ENCODE measurements at places on chromosomes 4 and X.

DNA sequence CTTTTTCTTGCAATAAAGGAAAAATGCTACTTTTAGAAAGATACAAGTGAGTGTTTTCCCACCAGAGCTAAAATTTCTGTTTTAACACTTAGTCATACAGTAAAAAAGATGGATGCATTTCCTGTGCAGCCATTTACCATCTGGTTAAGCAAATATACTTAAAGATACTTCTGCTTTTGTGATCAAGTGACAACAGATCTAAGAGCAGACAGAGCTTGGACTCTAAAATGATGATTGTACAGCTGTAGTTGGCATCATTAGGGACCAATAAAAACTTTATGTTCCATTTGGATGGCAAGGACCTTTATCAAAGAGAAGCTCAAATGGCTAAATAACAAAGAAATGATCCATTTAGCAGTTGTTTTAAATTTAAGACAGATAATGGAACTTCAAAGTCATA is 270.8 kb downstream of the FSTL5 start:
- DNase-seq: no peak

GRCh38 chr4:2186133-2186864 is 55.6 kb downstream of the HAUS3 start:
- no peak for DNase-seq

GRCh38 chrX:118675966-118676349 is 51.4 kb upstream of the IL13RA1 start:
- no peak for DNase-seq

DNA sequence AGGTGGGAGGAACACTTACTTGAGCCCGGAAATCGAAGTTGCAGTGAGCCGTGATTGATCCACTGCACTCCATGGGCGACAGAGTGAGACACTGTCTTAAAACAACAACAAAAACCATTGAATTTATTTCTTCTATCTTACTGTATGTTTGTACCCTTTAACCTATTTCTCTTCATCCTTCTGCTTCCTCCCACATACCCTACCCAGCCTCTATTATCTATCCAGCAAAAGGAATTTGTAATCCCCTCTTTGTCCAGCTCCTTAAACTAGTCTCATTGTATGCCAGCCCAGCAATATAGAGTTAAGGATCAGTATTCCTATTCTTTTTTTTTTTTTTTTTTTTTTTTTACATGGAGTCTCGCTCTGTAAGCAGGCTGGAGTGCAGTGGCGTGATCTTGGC is 1.9 kb upstream of the NKAP start:
- DNase-seq: no peak

DNA sequence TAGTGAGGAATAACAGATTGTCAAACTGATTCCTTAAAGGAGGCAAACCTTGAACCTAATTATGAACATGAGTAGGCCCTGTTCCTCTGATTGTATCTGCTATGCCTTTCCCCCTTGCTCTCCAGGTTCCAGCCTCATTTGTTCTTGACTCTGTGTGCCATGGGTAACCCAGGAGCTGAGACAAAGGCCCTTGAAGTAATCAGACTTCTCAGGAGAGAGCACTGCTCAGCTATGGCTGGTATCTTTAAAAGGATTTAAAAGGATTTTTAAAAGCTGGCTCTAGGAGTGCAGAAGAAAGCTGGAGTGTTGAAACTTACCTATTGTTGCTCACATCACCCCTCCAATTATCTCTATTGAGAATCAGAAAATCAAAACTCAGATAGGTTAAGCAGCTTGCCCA is 1565.5 kb upstream of the AGA start:
- no peak for DNase-seq

DNA sequence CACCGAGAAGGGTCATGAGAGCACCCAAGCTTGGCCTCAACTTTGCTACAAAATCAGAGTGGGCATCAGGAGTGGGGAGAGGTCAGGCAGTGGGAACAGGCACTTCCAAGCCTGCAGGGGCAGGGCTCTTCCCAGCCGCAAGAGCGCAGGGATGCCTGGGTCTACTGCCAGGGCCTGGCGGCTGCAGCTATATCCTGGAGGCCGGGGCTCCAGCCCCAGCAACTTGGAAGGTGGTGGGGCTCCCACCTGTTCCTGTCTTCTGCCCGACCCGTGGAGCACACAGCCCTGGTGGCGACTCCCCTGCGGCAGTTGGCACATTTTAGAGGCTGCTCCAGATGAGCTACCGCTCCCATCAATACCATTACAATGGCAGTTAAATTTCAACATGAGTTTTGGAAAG is 607.0 kb downstream of the TRAM1L1 start:
- no peak for DNase-seq

GRCh38 chr4:181827246-181827645 is 416.0 kb upstream of the TENM3 start:
- DNase-seq: no peak

GRCh38 chr4:87542734-87543312 is 13.6 kb upstream of the SPARCL1 start:
- no peak for DNase-seq

GRCh38 chrX:75210602-75211001 is 54.5 kb upstream of the ABCB7 start:
- DNase-seq: no peak

- no peak for DNase-seq
These were observed 190.7 kb upstream of the CLNK start for GRCh38 chr4:10875144-10875799.

GRCh38 chr4:167218022-167218608 is 16.2 kb downstream of the SPOCK3 start:
- DNase-seq: no peak

GRCh38 chr4:183504930-183505610 is at the start of gene ING2:
TSS of gene ING2 (plus strand) at chr4:183505058. CDS start at chr4:183505196, 138 bp downstream.
- no peak for DNase-seq

DNA sequence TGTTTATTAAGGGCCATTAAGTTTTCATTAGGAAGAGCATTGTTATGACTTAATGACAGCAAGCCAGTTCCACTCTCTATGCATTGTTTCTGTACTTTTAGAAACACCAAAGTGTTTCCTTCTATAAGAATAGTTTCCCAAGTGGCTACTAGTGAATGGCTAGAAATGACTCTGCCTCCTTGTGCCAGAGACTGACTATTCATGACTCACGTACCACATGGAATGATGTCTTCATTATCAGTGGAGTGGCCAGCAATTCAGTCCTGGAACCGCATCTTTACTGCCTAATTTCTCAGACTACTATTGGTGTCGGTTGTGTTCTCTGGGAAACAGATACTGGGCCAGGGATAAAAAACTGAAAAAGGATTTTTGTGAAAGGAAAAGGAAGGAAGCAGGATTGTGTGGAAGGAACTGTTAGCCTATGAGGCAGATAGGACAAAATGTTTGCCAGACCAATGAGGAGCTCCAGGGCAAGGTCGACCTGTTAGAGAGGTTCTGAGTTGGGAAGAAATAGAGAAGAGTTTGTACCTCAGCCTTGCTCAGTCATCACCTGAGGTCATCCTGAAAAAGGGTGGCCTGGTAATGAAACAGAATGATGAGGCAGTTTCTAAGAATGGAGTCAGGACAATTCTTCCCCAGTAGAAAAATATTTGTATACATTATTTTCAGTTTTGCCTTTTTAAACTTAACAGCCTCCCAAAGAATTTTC is 218.6 kb downstream of the SPCS3 start:
- no peak for DNase-seq

GRCh38 chrX:136048446-136048845 is 63.2 kb downstream of the SLC9A6 start:
- no peak for DNase-seq

GRCh38 chr4:186904101-186904500 is 180.4 kb upstream of the FAT1 start:
- DNase-seq: no peak

DNA sequence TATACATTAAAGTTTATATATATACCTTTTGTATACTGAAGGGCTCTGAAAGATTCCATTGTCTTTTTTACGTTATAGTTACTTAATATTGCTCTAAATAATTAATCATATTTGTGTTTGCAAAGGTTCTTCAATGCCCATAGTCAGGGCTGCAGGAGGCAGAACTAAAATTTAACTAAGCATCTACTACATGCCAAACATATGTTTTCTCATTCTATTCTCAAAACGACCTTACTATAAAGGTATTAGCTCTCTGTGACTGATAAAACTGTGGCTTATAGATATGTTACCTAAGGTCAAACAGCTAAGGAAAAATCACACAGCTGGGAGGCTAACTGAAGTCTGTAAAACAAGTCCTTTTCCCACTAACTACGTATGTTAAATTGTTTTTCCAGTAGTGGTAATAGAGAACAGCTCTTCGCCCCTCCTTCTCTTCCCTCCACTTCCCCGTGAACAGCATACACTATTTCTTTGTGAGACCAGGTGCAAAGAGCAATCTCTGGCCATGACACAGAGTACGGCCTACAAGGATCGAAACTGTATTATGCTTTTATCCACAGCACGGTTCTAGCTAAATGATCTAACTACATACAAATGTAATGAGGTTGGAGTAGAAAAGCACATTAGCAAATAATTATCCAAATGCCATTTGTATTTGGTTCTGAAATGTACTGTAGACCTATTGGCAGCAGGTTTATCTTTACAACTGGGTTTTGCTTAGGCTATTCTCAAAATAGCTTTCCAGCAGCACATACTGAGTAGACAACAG is 1.7 kb downstream of the CNOT6L start:
- DNase-seq: no peak

DNA sequence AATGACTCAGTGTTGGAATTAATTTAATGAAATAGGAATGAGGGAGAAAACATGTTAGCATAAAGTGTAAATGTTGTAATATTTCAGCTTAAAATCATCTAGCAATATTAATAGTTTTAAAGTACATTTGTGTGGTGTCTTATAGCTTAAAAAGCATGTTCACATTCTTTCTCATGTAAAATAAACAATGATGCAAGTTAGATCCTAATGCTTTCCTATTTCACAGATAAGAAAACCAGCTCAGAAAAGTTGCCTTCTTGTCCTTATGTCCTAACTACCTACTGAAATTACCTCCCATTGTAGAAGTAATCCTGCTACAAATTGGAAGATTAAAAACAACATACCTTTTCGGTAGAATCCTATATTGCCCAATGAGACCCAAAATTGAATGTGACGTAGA is 40.9 kb upstream of the PRDM8 start:
- no peak for DNase-seq

DNA sequence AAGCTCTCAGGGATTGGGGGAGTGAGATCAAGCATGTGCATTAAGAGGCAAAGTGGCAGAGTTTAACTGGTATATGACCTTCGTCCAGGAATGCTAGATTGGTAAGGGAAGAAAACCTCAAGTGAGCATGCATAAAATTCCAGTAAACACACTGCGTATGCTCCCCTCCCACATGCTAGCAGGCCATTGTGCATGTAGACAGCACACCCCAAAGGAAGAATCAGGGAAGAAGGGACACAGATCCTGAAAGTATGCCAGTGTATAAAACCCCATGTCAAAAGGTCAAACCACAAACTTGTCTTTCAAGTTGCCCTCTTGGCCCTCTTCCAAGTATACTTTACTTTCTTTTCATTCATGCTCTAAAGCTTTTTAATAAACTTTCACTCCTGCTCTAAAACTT is 405.2 kb upstream of the CNKSR2 start:
- no peak for DNase-seq

DNA sequence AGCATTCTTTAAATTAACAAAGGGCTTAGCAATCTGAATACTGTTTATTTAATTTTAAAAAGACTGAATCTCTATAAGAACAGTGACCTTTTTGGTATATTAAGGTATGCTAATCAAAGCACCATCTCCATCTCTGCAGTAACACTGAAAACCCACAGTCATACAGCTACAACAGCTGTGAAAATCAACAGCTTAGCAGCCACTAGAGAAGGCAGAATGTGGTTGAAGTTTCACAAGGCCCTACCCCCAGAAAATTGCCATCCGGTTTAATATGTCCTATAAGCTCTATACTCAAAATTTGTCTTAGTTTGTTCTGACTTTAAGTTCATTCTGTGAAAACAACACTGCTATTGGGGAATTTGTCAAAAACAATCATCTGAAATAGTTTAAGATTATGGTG is 128.7 kb downstream of the OPHN1 start:
- DNase-seq: no peak

- DNase-seq: no peak
These were observed at the start of gene SYNPO2 for GRCh38 chr4:118888666-118889311. TSS of gene SYNPO2 (plus strand) at chr4:118888854. CDS start at chr4:118889037, 183 bp downstream.

DNA sequence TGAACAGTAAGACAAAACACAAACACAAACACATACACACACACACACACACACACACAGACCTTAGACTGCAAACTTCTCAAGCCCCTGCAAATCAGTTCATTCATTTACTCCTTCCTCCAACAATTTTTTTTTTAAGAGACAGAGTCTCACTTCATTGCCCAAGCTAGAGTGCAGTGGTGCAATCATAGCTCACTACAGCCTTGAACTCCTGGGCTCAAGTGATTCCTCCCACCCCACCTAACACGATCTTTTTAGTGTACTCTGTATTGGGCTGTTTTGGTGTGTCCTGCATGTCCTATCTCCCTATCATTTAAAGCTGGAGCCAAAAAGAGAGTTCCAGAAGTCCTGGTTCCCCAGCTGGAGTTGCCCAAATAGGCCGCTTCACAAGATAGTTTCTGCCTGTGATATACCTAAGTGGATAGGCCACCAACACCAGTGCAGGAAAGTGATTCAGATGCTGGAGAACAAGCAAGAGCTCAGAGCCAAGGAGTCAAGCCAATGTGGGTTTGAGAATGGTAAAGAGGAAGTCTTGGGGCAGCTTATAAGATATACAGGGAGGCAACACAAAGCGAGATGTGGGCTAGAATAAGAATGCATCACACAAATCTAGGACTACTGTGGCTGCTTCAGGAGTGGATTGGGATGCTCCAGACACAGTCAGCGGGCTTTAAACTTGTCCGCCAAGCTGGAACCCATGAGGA is 85.4 kb upstream of the RAPGEF2 start:
- DNase-seq: no peak

DNA sequence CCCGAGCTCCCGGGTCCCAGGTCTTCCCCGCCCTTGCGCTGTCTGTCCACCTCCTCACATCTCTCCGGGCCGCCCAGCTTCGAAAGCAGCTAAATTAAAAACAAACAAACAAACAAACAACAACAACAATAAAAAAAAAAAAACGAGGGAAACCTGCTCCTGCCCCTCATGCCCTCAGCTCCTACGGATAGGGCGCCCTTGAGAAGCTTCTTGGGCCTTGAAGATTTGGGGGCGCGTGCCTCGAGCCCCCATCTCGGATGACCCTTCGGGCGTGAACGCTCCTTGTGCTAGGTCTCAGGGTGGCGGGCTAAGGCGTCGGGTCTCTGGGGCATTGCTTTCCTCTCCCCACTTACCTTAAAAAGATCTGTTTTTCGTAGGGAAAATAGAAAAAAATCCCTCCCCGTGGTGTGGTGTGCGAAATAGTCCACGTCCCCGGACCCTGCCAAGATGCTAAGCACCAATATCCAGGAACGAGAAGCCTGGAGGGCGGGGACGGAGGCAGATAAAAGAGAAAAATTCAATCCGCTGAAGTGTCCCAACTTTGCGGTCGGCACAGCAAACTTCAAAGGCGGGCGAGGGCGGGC is 603 bp downstream of the NDNF start:
- DNase-seq: no peak

GRCh38 chrX:142250502-142250901 is 45.4 kb upstream of the MAGEC2 start:
- DNase-seq: no peak

- no peak for DNase-seq
These were observed 263.8 kb downstream of the PRDM5 start for GRCh38 chr4:120658772-120659171.
